ENCODE measurements at places on chromosomes 5 and 9.
A peak's percentile ranks its signal among the peaks of the same experiment; 100 is the strongest.

- DNase-seq = no peak
Measured at GRCh38 chr9:28887188-28887884, 1314.1 kb upstream of the C9orf72 start.

DNA sequence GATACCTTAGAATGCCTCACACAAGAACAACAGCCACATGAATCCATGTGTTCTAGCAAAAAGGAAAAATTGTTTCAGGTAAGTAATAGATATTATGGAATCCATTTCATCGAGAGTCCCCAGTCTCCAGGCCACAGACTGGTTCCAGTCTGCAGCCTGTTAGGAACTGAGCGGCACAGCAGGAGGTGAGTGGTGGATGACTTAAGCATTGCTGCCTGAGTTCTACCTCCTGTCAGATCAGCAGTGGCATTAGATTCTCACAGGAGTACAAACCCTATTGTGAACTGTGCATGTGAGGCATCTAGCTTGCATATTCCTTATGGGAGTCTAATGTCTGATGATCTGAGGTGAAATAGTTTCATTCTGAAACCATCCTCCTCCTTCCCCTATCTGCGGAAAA lies 207.0 kb downstream of the CSNK1G3 start:
- DNase-seq = no peak

GRCh38 chr5:73687357-73687756 lies 61.4 kb downstream of the ARHGEF28 start:
- no peak for DNase-seq

DNA sequence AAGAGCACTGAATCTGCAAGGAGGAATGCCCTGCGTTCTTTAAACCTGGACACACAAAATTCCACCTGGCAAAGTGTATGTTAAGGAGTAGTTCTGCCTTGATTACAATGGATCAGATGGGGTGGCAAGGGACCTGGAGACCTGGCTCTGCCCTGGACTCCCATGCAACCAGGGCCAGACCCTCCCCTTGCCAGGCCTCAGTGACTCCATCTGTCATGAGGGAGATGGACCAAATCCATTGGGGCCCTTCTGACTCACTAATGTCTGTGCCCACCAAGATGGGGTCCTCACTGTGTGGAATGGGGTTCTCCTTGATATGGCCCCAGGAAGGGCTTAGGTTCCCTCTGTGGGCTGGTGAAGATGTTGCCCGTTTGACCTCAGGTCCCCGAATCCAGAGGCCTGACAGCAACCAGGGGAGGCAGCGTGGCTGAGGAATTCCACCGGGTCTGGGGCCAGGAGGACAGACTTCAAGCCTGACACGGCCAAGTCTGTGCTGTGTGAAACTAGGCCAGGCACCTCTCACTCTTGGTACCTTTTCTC lies 100.3 kb downstream of the PAX5 start:
- DNase-seq = no peak

DNA sequence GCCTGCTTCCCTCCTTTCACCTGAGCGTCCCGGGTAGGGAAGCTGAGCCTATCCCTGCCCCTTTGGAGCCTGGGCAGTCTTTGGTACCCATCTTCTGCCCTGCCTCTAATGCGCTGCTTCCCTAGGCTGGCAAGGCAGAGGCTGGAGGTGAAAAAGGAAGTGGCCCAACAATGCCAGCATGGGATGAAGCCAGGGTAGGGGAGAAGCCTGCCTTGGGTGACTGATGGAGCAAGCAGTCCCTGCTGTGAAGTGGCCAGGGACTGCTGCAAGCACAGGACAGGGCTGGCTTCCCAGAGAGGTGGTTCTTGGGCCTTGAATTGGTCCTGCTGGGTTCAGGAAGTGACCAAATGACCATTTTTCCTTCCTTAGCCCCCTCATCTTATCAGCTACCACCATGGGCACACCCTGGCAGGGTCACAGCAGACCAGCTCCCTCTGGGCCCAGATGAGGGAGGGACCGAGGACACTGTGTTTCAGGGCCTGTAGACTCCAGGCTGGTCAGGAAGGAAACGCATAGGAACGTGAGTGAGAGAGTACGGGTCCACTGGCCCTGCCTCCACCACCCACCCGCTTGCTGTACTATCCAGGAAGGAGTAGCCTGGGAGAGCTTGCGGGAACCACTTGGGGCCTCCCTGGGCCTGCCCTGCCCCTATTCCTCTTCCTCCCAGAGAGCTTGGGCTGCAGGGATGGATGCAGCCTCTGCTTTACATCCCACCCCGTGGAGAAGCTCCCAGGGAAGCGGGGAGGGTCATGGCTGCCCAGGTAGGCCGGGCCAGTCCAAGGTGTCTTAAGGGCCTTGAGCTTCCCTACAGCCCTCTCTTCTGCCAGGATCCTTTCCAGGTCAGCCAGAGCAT lies 102.6 kb downstream of the DAB2IP start:
- no peak for DNase-seq

GRCh38 chr9:136625101-136626065 lies 37.3 kb upstream of the EGFL7 start:
- DNase-seq = no peak

GRCh38 chr5:87452837-87453236 lies 40.1 kb upstream of the CCNH start:
- no peak for DNase-seq

DNA sequence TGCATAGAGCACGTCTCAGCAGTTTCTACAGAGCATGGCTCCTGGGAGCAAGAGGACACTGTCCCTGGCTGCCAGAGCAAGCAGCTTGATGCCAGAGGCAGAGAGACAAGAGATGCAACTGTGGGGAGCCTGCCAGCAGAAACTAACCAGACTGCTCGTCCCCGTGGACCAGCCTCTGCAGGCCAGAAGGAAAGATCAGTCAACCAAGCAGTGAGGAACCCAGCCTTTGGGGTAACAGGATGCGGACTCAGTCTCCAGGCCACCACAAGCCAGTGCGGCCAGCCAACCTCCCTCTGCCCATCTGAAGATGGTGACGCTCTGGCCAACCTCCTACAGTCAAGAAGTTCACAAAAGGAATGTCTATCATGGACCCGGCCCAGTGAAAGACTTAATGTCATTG lies 3.7 kb downstream of the SURF4 start:
- DNase-seq = no peak

DNA sequence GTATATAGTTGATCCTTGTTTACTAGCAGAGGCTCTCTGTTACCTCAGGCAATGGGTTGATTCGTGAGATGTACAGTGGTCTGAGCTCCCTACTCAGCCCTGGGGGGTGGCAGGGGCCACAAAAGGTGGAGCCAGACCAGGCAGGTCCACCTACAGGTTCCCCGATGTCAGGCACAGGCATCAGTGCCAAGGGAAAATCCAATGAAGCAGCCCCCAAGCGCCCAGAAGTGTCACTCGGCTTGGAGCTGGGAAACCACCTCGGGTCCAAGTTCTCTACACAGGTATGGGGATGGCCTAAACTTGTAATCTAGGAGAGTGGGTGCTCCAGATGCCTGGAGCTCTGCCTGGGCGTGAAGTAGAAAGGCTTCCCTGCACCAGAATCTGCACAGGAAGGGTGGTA lies 188.8 kb downstream of the KIAA0825 start:
- DNase-seq = no peak

DNA sequence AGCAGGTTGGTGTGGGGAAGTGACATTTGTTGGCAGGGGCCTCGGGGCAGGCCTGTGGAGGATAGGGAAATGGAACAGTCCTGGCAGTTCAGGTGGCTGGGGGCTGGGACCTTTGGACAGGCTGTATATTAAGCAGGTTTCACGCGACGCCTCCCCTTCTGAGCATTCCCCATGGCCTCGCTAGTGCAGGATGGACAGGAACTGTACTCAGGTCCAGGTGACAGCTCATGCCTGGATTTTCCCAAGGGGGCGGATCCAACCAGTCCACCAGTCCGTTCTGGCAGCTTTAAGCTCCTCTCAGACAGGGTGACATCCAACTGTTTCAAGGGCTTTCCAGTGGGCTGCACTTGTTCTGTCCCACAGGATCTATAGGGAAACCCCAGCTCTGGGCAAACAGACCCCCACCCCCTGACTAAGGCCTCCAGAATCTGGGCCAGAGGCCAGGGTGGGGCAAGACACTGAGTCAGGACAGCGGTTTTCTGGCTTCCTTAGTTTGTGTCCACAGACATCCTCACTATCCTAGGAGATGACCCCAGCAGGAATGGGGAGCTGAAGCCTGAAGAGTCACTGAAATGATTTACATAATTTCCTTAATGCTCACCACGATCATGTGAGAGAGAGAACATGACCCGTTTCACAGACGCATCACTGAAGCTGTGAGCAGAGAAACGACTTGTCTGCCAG lies 20.9 kb downstream of the CSF2 start:
- DNase-seq = peak; percentile 34

DNA sequence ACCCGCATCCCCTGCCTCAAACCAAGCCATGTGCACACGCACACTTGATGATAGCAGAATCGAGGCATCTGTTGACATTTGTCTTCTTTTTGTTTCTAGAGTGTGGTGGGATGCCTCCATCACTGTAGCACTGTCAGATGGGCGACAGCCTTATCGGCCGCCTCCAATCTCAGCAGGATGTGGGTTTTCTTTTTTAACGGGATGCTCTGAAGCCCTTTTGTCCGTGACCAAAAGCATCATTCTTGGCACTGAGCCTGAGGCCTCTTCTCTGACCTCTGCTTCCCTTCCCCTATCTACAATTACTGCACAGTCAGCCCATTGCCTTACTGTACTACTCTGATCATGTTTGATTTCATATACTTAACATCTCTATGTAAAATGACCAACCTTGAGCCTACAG lies 78.3 kb downstream of the LMNB1 start:
- no peak for DNase-seq

DNA sequence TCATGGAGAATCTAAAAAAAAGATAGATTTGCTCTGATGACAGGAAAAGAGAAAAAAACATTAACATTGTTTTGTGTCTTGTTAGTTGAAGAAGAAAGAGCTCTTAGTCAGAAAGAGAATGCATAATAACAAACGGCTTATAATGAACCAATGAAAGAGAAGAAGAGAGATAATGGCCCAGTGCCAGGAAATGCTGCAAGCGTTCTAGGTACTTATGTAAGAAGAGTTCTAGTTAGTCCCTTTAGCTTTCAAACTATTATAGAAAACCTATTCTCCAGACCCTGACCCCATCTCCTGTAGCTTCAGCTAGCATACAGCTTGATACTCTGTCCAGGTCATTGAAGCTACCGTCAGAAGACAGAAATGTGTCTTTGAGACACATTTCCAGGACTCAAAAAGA lies 70.2 kb downstream of the FBXL17 start:
- DNase-seq = no peak

DNA sequence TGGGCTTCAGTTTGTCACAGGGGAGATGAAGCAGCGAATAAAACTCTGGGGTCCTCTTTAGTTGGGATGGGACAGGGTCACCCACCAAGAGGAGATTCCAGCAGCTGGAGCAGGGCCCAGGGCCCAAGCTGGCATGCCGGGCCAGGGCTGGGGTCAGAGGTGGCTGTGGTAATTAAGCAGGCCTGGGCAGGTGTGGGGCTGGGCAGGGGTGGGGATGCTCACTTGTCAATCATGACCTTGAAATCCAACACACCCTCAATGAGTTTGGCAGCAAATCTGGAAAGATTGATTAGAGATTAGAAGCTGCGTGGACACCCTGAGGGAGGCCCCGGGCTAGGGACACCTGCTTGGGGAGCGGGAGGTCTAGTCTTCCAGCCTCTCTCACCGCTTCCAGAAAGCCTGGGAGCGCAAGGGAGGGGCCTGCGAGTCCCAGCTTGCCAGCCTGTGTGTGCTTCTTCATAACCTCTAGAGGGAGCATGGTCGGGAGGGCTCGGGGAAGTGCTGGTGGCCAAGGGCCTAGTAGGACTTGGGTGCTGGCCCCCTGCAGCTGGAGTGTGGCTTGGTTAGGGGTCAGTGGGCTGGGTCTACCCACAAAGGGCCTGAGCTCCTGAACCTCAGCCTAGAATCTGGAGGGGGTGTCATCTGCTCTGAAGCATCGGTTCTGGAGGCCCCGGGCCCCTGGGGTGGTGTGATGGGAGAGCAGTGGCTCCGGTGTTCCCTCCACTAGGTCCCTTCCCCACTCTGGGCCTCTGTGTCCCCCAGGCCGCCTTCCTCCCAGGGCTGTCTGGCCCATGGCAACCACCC lies 7.6 kb downstream of the CRAT start:
- peak; percentile 39 for DNase-seq

All from activated T-cell treated with anti-CD3 and anti-CD28 coated beads, Interleukin-2, amount 50 U/mL, for 24 hours (primary cell).